ENCODE measurements at places on chromosomes 6 and 20.

DNA sequence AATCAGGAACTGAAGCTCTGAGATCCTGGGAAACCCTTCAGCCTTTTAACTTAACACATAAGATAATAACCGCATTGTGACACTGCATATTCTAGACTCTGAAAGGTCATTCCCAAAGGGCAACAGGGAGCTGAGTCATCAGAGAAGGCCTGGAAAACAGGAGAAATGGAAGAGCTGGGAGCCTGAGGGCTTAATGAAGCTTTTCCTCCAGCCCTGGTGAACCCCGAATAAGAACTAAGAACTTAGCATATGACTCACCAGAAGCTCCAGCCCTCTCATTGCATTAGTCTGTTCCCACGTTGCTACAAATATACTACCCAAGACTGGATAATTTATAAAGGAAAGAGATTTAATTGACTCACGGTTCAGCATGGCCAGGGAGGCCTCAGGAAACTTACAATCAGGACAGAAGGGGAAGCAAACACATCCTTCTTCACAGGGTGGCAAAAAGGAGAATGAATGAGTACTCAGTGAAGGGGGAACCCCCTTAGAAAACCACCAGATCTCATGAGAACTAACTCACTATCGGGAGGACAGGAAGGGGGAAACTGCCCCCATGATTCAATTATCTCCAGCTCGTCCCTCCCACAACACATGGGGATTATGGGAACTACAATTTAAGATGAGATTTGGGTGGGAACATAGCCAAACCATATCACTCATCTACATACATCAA is 648.5 kb downstream of the TFAP2A start:
- DNase-seq = no peak

DNA sequence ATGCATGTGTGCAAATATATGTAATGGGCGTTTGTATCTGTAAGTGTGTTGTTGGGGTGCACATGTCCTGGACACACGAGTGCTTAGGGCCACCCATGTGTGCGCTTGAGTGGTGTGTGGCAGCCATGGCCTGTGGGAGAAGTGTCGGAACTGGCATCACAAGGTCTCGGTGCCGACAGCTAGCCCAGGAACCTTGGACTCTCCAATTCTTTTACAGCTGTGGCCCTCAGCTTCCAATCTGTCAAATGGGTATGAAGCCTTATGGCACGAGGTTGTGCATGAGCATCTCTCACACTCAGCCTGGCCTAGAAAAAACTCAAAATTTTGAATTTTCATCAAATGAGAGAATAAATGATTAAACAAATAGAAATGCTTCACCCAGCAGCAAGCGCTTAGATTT is 42.0 kb downstream of the SPDEF start:
- DNase-seq = no peak

DNA sequence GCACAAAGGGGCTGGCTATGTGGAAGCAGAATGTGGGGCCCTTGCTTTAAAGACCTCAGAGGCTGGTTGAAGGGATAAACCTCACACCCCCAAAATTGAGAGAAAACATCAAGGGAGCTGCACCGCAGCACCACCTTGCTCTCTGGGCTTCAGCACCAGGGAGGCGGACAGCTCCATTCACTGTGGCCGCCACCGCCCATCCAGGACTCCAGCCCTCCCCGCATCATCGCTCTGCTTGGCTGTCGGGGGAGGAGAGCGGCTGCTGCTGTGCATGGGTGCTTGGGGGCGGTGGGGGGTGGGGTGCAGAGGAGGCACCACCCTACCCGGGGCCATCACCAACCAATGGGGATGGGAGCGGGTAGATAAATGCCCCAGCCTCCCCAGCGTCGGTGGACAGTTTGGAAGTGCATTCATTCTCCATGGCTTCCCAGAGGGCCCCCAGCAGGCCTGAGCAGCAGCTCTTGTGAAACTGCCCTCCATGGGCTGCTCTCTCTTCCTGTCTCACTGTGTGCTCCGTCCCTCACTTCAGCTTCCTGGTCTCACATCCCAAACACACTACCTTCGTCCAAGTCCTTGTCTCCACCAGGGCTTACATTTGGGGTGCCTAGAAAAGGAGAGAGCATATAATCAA is 75.7 kb upstream of the BHLHE23 start:
- DNase-seq = no peak

DNA sequence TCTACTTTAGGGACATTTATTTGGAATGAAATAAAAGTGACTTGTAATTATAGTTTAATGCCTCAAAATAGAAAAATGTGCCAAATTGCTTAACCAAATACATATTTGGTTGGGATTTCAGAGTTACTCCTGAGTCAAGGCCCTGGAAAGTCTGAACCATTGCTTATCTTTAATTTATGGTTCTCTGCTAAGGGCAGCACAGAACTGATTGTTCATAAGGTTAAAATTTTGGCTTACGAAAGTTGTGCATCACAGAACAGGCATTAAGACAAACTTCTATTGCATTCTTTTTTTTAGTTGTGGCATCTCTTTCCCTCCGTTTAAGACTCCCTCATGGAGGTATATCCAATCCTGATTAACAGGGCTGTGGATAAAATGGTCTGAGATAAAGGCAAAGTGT is 92.2 kb upstream of the TENT5A start:
- DNase-seq = no peak

DNA sequence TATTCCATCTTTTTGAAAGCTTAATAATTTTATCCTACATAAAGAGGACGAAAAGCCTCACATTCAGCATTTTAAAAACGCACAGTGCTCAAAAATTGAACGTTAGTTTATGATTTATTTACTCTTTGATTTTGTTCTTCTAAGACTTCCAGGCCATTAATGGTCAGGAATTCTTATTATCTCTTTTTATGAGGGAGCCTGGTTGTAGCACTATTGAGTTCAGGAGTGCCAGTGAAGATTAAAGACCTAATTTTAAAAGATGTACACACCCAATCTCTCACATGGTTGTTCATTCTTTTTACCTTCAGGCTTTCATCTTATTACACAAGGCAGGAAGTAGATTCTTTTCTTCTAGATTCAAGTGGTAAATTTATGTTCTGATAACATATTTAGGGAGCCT is 68.6 kb downstream of the HDDC2 start:
- DNase-seq = no peak

DNA sequence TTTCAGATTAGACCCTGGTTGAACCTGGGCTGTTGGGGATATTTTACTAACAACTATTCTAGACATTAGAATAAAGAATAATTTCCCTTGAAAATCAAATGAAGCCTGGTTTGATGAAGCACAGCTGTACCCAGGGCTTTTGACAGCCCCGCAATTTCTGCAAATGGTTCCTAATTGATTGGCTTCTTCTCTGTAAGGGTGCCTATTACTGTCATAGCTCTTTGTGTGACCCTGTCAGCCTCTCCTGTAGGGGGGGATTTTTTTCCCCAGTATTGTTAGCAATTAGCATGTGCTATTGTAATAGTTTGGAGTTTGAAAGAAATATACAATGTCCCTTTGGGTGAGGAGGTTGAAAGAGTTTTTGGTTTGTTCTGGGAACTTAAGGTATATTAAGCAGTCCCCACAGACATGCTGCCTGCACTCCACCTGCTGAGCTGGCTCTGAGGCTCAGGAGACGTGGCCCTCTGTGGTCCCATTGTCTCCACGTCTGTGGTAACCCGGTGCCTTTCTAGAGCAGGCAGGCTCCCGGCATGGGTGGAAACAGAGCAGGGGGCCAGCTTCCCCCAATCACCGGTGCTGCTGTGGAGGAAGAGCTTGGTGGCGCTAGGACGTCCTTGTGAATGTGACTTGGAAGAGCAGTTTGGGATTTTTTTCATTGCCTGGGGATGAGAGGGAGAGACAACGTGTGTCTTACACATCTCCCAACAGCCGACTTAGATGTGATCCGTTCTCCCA is 47.3 kb upstream of the CLDN20 start:
- DNase-seq = no peak

DNA sequence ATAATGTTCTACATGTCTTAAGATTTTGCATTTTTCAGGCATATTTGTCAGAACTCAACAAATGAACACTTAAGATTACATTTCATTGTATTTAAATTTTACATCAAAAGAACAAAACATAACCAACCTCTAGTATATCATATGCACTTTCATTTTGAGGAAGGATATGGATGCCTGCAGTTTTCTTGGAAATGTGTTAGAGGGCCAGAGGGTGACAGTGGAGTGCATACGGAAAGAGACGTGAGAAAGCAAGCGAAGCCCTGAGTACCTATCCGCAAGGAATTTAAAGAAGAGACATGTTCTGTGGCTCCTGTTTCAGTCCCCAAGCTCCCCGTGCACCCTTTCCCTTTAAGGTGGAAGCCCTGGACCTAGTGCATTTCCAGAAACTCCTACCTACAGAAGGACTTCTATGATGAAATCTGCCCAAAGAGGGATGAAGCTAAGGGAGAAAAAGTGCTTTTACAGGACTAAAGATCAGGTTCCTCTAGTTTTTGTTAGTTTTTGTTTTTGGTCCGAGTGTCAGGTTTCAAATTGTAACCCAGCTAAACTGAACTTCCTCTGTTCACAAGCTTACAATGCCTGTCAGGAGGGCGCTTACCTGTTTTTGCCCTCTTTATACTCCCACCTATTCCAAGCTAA is 38.8 kb downstream of the EZR start:
- DNase-seq = no peak

DNA sequence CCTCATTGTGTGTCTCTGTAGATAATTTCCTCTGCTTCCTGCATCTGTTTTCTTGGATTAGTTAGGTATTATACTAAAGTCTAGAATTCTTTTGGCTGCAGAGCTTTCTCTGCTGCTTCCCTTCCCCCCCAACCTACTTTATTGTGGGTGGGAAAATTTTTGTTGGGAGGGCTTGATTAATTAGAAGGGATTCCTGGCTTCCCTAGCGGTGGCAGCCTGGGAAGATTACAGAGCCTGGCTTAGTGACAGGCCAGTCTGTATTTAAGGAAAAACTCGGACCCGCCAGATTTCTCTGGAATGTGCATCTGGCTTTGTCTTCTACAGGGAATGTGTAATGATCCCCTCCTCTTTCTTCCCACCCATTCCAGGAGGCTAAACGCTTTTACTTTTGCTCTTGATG is 31.2 kb downstream of the SLX4IP start:
- DNase-seq = no peak

- DNase-seq = no peak
These were observed 169.4 kb downstream of the ZDHHC14 start for GRCh38 chr6:157550114-157550989.

GRCh38 chr6:14578994-14579393 is 461.4 kb downstream of the CD83 start:
- DNase-seq = no peak

GRCh38 chr20:34041226-34041625 is 47.5 kb downstream of the RALY start:
- no peak for DNase-seq

DNA sequence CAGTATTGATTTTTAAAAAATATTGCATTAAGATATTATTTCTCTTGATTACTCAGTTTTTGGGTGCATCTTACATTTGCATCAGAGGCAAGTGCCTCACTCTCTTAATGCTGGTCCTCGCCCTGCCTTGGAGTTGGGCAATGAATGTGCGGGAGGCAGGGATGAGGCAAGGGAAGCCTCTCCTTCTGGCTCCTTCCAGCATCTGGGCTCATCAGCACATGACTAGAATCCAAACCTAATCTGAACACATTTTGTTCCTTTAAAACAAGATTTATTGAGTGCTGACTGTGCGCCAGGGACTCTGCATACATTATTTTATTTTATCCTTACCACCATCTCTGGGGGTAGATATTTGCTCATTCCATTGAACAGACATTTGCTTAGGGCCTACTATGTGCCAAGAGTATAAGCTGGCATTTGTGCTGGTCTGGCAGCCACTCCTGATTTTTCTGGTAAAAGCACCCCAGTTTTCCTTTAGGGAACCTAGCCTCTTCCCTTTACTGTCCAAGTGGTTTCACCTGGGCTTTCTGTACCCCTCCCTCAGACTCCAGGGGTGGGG is 71.9 kb upstream of the ZNFX1 start:
- DNase-seq = no peak

DNA sequence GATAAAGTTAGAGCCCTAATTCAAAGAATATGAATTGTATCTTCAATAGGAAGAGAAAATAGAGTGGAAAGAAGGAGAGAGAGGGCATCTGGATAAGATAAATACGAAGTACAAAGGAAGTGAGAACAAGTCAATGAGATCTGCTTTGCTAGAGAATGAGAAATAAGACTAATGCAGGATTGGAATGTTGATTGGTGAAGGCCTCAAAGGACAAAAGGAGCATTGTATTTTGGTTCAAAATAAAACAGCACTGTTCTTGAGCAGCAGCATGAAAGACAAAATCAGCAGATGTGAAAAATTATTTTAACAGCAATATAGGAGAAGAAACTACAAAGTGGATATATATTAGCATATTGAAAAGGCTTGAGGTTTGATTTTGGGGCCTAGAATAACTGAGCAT is 5.1 kb upstream of the TMEM244 start:
- no peak for DNase-seq

DNA sequence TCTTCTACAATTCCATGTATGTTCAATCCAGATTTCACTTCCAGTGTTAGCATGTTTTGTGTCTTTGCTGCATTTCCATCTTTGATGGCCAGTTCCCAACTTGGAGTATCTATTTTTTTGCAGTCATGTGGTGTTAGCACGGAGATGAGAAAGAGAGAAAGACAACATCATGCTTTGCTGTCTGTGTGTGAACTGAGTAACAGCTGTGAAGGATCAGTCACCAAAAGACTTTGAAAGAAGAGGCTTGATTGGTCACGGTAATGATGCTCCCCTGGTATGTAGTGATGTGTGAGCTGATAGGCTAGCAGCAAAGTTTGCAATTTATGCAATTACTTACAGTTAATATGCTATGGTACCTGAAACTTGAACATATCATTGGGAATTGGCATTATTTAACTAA is 731.3 kb upstream of the NRSN1 start:
- no peak for DNase-seq

GRCh38 chr6:3755637-3756545 is 4.4 kb upstream of the PXDC1 start:
- peak; percentile 55 for DNase-seq
